ENCODE measurements at places on chromosomes 16 and 17.
A peak's percentile ranks its signal among the peaks of the same experiment; 100 is the strongest.

GRCh38 chr17:75124041-75124818 lies 7.3 kb downstream of the NT5C start:
- peak; percentile 76 for DNase-seq

DNA sequence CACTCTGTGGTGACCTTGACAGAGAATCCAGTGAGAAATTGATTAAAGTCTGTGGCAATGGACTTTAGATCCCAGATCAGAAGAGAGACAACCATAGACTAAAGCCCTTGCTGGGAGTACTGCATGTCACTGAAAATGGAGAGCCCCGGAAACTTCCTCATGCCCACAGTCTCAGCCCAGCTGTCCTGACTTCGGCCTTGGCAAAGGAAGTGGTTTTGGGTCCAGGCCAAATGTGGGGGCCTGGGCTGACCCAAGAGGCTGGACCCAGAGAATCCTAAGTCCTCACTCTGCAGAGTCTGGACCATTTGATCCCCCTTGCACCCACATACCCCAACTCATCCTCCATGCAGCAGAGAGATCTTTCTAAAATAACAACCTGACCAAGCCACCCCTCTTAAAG lies 4.7 kb upstream of the BEAN1 start:
- DNase-seq = no peak

DNA sequence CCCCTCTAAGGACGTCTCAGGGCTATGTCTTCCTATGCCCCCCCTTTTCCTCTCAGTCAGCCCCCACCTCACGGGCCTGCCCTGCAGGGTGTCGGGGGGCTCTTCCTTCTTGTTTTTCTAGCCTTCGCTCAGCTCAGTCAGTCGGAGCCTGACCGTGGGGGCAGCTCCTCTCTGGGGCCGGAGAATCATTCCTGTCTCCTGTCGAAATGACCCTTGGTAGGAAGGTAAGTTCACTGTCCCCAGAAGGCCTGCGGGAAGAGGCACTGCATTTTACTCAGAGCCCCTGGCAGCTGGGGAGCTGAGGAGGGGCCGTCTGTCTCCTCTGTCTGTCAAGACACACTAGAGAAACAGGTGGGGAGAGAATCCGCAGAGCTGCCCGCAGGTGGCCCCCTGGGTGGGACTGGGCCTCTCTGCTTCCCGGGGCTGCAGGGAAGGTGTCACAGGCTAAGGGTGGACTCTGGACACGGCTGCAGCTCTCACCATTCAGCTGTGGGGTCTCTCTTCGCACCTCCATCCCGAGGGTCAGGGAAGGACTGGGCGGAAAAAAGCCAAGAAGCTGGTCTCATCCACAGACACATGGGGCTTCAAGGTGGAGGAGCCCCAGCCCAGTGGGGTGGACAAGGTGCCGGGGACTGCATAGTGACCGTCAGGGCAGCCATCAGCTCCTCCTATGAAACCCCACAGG lies 112.8 kb upstream of the TNRC6C start:
- DNase-seq = no peak

GRCh38 chr16:20612551-20613480 lies 36.6 kb upstream of the ACSM2B start:
- DNase-seq = no peak

DNA sequence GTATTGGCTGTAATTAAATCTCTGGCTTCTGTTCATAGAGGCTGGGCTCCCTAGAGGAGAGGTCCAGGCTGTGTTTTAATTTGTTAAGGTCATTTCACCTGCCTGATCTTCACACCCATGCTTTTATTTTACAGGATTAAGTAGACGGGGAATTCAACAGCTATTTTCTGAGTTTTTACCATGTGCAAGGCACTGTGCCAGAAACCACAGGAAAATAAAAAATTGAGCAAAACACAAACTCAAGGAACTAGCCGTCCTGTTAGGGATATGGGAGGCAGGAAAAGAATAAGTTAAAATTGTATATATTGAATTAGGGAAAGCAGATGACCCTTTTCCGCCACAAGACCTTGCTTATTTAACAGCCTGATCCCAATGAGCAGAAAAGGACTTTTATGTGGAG lies 29.1 kb downstream of the HS3ST3A1 start:
- no peak for DNase-seq

GRCh38 chr16:67013823-67014633 lies 14.9 kb upstream of the CBFB start:
- peak; percentile 63 for DNase-seq

DNA sequence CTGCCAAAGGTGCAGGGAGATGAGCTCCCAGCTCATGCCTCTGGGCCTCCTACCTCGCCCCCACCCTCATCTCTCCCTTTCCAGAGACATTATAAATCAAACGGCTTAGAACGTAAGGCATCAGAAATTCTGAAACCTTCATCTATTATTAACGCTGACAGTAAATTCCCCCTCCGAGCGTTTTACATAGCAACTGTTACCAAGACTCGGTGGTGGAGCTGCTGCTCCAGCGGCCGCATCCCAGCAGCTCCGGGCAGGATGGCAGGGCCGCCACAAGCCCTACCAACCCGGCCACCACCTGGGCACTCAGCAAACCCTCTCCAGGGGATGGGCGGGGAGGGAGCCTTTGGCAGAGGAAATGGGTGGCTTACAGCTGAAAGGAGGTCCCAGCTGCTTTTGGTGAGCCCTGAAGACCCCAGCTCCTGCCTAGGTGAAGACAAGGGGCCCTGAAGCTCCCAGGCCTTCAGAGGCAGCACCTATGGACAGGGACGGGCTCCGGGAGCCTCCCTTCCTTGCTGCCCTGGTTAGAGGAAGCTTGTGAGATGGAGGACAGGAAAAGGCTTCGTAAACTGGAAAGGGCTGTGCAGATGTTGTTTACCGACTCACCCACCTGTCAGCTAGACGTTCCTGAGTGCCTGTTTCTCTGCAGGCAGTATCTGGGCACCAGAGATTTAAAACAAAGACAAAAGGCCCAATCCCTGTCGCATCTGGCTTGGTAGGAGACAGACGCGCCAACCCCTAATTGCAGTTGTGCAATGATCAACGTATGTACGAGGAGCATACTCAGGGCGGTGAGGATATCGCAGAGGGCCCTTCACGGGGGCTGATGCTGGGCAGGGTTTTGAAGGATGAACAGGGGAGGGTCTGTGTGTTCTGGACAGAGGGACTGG lies 76.9 kb downstream of the RAI1 start:
- no peak for DNase-seq

DNA sequence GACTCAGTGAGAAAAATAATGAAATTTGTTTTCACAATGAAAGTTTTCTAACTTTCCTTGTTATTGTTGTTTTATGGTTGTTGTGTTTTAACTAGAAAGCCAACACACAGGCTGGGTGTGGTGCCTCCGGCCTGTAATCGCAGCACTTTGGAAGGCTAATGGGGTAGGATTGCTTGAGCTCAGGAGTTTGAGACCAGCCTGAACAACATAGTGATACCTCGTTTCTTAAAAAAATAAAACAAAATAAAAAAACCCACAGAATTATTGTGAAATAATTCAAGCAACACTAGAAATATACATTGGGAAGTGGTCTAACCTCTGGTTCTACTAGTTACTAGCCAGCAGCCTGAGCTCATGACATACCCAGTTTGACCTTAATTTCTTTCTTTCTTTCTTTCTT lies 630 bp downstream of the MILR1 start:
- no peak for DNase-seq

GRCh38 chr17:17561408-17562145 lies 29.9 kb downstream of the PEMT start:
- DNase-seq = no peak

DNA sequence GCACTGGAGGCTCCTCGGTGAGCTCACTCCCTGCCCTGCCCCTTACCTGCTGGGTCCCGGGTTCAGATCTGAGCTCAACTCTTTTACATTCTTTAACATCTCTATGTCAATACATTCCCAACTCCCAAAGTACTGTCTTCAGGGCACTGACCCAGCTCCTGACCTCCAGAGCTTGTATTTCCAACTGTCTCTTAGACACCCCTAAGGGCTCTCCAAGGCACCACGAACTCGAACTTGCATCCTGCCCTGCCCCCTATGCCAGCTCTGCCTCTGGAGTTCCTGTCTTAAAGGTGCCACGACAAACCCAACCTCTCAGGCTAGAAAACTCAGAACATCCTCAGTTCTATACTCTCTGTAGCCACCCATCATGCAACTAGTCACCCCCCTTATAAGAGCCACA lies 38.6 kb downstream of the IFT140 start:
- no peak for DNase-seq

- no peak for DNase-seq
These were observed 787 bp downstream of the PRKAR1A start for GRCh38 chr17:68512960-68513474.

- no peak for DNase-seq
These were observed 4.8 kb downstream of the DCAKD start for GRCh38 chr17:45046537-45047125.

DNA sequence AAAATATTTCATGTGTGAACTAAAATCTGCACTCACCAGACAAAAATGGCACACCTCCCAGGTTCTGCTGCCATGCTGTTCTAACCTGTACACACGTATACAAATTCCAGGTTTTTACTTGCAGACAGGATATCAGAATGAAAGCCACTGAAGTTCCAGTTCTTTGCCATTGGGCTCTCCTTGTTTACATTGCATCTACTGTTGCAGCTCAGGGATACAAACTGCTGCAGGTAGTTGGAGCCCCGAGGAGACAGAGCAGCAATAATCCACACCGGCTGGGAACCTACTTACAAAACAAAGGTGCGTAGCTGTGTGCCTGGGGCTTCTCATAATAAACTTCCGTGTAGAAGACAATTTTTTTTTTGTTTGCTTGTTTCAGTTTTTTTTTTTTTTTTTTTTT lies 59.6 kb downstream of the HAPSTR1 start:
- no peak for DNase-seq

- DNase-seq = no peak
These were observed 1.1 kb upstream of the AXIN1 start for GRCh38 chr16:353404-354290.

GRCh38 chr17:66715745-66716156 lies 119.2 kb upstream of the CACNG5 start:
- peak; percentile 35 for DNase-seq

- no peak for DNase-seq
These were observed 176.1 kb downstream of the ABCC12 start for GRCh38 chr16:47979616-47980182.

DNA sequence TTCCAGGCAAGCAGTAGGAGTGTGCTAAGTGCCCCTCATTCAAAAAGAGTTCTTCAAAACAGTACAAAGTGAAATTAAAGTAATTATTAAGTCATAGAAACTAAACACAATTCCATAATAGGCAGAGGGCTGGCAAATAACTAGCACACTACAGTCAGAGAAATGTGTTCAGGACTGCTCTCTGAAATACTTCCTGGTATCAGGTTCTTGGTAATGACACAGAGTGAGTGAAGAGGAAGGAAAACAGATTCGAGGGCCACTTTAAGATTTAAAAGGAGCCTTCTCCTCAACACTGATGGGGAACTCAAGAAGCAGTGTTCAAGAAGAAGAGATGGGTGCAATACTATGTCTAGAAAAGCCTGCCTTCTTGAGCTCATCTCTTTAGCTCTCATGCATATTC lies 139.2 kb downstream of the TOX3 start:
- DNase-seq = no peak

GRCh38 chr17:82358465-82359350 lies at the start of gene TEX19:
TEX19 (plus strand) TSS chr17:82359247; CDS start chr17:82362151, 2,904 bp downstream.
- DNase-seq = peak; percentile 69

- DNase-seq = no peak
These were observed 5.2 kb downstream of the EPOP start for GRCh38 chr17:38669520-38669919.

All from Caco-2 (cell line).